ACHN (cell line): ENCODE measurements at places on chromosomes 16 and 17.

GRCh38 chr16:27434141-27435051 is 32.4 kb downstream of the IL21R start:
- DNase-seq, result no peak

GRCh38 chr17:61335105-61335844 is 64.4 kb upstream of the TBX2 start:
- DNase-seq, result no peak

DNA sequence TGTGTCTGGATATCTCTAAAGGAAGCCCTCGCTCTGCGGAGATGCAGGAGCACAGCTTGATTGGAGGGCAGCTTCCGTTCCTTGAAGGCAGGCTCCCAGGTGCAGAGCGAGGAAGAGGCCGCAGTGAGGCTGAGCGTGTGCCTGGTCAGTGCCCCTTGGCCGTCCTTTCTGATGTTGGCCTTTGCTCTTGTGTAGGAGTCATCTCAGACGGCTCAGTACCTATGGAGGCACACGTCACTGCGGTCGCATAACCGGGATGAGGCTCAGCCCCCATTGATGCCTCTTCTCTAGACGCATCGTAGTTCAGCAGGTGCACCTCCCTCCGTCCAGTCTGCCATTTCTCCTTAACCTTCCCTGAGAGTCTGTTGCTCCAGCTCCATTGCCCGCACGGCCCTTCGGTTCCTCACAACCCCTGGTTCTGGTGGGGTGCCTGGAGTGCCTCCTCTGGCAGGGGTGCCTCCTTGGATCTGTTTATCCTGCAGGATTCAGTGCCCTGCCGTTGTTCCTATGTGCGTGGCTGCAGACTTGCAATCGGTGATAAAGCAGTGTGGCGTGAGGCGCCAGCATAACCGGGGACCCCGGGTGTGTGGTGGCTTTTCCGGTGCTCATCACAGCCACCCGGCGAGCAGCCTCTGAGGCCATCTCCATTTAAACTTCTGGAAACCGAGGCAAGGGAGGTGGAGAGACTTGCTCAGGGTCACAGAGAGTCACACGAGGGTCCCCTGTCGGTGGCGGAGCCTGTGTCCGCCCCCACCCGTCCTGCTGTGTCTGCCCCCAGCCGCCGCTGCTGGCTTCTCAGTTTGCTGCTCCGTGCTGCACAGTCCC is 188.8 kb upstream of the CHMP6 start:
- DNase-seq, result no peak

DNA sequence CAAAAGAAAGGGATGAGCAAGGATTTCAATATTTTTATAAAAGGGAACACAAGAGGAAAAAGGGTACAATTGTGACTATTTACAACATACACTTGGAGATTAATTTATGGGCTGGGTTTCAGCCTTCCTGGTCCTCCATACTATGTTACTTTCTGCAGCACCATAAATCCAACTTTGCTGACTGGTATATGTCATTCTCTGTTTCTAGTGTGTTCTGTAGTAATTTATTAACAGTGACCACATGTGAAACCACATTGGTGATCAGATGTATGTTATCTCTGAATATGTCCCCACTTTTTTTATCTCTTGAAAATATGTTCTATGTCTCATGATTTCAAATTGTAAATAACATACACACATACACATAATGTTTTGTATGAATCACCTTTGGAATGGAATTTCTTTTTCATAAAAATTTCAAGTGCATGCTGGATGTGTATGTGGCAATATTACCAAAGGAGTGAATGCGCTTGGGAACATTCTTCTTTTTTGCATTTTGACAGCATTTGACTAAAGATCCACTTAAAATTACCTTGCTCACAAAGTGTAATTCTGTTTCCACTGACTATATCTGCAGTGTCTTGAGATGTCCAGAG is 2.9 kb upstream of the LYRM9 start:
- no peak for DNase-seq

DNA sequence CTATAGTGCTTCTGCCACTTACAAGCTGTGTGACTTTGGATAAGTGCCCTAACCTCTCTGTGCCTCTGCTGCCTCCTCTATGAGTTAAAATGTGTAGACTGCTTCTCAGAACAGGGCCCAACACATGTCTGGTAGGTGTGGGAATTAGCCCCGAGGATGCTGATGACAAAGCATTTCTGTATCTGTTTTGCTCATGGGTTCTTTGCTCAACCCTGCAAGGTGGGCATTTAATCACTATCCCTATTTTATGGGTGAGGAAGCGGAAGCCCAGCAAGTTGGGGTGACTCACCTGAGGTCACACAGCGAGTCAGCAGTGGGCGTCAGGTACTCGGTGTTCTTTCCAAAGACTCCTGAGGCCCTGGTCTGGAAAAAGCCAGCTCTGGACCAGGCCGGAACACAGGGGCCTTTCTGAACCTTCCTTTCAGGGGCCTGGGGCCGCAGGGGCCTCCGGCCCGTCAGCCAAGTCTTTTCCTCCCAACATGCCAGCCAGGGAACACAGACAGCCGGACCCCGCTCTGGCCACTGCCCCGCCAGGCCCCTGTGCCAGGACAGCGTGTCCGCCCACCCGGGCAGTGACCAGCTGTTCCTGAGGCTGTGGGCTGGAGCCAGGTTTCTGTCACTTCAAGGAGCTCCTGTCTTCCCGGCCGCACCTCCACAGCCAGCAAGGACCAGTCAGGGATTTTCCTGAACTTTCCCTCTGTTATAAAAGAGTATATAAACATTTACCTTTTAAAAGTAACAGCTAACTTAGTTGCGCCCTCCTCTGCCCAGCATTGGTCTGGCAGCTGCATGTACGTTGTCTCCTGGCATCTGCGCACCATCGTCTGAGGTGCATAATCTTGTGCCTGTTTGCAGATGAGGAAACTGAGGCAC is 62.5 kb downstream of the SREBF1 start:
- peak; percentile 28 for DNase-seq

DNA sequence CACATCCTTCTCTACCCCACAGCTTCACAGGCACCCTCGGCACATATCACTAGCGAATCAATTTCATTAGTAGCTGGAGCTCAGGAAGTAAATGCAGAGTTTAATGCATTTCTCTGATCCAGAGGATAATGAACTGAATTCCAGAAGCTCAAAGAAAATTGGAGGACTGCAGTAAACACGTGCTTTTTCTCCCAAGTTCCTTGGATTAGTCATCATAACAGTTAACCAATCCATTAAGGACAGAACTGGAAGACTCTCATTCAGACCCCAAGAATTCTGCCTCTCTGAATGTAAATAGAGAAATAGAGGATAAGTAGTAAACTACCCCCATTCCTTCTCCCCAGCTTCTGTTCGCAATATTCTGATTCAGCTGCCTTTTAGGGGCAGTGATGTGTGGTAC is 40.7 kb downstream of the DUSP14 start:
- DNase-seq, result no peak

DNA sequence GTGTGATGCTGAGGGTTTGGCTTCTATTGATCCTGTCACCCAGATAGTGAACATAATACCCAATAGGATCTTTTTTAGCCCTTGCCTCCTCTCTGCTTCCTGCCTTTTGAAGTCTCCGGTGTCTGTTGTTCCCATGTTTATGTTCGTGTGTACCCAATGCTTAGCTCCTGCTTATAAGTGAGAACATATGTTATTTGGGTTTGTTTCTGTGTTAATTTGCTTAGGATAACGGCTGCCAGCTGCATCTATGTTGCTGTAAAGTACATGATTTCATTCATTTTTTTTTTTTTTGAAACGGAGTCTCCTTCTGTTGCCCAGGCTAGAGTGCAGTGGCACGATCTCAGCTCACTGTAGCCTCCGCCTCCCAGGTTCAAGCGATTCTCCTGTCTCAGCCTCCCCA is 23.0 kb downstream of the DUS2 start:
- DNase-seq, result no peak

GRCh38 chr17:37849617-37849972 is 74.6 kb upstream of the TBC1D3K start:
- peak; percentile 59 for DNase-seq

DNA sequence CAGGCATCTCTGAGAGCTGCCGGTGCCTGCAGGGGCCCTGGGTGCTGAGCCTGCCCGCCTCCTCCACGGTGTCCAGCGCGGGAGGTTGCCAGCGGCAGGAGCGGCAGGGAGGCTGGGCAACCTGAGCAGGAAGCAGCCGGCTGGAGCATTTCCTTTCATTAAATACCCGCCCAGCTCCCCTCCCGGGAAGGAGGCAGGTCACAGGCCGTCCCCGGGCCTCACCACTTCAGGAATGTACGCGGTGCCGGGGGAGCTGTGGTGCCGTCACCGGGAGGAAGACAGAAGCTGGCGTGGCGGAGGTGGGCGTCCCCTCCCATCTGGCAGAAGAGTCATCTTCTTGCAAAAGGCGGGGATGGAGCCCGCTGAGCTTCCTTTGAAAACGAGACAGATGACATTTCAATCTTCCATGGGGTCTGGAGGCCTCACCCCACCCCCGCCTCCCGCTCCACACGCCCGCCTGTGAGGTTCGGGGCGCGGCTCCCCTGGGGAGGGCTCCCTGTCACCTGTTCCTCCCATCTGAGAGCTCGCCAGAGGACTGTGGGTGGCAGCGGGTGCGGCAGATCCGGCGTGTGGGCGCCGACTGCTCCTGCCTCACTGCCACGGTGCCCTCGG is 16.0 kb downstream of the SOX8 start:
- peak; percentile 57 for DNase-seq

DNA sequence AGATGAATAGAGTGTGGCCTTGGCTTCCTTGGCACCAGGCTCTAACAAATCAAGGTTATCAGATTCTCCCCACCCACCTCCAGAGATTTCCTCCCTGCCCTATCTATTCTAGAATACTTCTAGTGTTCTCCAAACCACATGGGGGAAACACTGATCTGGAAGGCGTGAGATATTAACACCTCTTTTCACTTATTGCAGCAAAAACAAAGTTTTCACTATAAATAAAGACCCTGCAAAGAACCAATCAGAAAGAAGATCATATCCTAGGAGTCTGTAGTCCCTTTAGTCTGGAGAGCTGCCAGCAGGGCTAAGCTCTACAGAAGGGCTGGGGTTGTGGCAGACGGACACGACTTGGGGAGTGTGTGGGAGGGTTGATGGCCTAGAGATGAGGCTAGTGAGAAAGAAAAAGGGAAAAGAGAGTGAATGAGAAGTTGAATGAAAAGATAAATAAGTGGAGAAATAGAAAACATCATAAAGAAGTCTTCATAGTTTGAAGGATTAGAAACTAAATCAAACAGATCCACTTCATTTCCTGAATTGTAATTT is 8.6 kb upstream of the SKAP1 start:
- DNase-seq, result no peak

DNA sequence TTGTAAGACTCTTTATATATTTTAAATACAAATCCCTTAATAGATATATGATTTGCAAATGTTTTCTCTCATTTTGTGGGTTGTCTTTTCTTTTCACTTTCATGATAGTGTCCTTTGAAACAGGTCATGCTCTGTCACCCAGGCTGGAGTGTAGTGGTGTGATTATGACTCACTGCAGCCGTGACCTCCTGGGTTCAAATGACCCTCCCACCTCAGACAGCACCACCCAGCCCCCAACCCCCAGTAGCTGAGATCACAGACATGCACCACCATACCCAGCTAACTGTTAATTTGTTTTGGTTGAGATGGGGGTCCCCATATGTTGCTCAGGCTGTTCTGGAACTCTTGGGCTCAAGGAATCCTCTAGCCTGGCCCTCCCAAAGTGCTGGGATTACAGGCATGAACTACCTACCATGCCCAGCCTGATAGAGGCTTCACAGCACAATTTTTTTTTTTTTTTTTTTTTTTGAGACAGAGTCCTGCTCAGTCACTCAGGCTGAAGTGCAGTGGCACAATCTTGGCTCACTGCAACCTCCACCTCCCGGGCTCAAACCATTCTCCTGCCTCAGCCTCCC is 18.5 kb upstream of the TMIGD1 start:
- DNase-seq, result no peak

DNA sequence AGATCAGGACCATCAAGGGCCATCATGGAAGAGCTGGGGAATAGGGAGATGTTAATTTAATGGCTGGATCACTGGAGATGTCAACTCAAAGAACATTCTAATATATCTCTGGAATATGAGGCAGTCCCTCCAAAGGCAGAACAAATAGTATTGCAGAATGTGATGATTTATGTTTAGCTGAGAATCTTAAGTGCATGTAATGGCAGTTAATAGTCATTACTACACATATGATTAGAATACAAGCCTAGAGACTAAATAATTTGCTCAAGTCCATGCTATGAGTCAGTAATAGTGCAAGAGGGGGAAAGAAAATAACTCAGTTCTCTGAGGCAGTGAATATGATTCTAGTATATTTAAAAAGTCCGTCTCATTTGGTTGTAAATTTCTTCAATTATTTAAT is 32.3 kb downstream of the SNTB2 start:
- DNase-seq, result no peak

DNA sequence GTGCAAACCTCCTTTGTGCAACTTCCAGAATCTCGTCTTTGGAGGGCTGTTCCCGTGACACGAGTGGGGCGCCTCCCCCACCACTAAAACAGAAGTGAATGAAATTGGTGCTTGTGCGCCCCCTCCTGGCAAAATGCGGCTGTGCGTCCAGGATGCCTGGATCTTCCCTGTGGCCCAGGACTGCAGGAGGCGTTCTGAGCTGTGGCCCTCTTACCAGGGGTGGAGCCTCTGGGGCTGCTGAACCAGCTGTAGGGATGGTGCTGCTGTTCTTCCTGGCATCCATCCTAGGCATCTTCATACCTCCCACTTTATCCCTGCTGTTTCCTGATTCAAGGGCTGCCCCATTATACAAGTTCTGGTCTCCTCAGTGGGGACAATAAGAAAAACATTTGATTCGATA is 18.5 kb upstream of the NAGLU start:
- peak; percentile 92 for DNase-seq

DNA sequence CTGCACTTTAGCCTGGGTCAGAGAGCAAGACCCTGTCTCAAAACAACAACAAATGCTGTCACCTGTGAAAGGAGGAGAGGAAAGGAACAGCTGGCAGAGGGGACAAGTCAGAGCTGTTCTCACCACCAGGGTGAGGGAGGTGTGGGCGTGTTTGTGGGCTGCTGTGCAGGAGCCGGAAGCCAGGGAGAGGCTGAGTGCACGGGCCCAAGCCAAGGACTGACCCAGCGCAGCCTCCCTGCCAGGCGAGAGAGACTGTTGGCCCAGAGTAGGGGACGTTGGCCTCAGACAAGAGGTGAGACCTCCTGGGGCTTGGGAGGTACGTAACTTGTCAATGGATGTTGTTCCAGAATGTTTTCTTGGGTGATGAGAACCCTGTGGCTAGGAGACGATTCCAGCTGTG is 10.7 kb downstream of the SPNS2 start:
- DNase-seq, result no peak

- DNase-seq, result no peak
These were observed 137.9 kb downstream of the SLC39A11 start for GRCh38 chr17:72954579-72954978.

GRCh38 chr16:56743840-56744239 is 13.9 kb downstream of the NUP93 start:
- peak; percentile 41 for DNase-seq

DNA sequence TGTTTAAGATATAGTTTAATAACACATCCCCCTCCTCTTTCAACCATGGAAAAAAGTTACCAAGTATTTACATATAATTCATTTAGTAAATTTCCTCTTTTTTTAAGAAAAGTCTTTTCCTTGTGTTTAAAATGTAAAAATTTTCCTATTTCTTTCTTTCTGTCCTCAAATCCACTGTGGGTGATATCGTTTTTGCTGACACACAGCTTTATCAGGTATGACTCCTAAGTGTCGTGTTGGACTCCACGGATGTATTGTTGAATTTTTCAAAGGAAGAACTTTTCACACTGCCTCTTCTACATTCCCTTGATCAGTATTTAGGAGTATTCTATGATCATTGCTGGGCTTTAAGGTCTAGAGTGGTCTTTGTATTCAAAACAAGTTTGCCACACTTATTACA is 33.1 kb downstream of the CYLD start:
- DNase-seq, result no peak

GRCh38 chr16:88483392-88483641 is 30.2 kb downstream of the ZFPM1 start:
- DNase-seq, result no peak

- no peak for DNase-seq
These were observed 44.7 kb downstream of the FOXK2 start for GRCh38 chr17:82564241-82564640.
